ENCODE measurements at places on chromosomes 11 and 22.

DNA sequence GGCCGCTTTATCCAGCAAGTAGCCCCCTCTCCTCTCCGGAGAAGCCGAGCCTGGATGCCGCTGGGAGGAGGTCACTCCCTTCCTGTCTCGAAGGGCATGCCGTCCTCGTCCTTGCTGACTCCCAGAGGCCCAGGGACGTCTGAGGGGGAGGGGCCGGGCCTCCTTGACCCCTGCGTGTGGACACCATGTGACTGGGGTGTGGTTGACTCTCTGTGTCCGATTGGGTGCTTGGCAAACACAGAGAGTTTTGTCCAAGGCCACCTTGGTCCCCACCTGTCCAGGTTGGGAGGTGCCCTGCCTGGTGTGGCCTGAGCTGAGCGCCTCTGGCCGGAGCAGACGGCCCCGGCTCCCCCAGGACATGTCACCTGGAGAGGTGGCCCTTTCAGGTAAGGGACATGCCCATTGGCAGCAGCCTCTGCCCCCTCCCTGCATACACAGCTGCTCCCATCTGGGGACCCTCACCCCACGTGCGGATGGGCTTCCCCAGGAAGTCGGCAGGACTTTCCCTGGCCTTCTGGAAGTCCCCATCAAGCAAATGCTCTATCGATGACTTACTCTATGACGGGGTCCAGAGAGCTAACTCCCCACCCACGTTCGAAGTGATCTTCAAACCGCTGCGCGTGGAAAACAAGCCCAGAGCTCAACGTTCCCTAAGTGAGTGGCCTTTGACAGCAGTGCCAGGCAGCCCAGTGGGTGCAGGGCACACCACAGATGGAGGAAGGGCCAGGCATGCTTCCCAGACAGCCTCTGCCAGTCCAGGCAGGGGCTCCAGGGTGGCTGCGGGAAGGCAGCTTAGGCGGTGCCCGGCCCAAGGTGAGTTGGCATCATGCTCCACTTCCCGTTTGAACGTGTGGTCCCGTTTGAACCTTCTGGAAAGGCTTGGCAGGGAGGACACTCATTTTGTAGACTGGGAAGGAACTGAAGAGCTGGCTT, at the start of gene SMIM38:
SMIM38 (plus strand) TSS at position 634 of the 933 bp plus-strand sequence. CDS start 1,912 bp downstream, outside the sequence.
- peak; percentile 61 for DNase-seq

DNA sequence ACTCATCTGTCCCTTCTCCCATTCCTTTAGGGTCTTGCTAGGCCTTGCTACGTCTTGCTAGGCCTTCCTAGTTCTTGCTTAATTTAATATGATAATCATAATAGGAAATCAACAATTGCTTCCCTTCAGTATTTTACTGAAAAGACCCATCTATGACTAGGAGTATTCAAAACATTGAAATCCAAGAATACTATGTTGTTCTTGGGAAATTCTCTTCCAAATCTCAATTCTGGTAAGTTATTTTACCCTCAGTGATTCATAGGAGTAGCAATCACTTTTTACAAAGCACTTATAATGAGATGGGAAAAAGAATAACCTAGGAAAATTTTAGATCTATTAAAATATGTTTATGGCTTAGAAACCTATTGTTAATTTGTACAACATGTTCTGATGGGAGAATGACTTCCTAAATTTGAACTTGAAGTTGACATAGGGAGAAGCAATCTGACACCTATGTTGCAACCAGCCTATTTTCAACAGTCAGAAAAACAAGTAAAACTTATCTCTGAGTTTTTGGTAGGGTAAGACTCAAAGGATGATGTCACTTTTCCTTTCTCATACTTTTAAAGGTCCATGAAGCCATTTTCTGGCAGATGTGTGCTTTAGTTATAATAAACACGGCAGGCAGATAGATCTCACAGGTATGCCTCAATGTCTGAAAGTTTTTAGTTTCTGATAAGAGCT, 29.5 kb upstream of the HIPK3 start:
- peak; percentile 76 for DNase-seq

DNA sequence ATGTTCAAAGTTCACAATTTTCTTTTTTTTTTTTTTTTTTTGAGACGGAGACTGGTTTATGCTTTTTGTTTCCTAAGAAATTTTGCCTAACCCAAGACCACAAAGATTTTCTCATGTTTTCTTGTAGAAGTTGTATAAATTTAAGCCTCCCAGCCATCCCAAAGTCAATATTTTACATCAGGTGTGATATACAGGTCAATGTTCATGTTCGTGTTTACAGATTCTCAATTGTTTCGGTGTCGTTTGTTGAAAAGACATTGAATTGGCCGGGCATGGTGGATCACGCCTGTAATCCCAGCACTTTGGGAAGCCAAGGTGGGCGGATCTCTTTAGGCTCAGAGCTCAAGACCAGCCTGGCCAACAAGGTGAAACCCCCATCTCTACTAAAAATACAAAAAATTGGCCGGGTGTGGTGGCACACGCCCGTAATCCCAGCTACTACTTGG, 15.4 kb downstream of the FRMD8 start:
- no peak for DNase-seq

DNA sequence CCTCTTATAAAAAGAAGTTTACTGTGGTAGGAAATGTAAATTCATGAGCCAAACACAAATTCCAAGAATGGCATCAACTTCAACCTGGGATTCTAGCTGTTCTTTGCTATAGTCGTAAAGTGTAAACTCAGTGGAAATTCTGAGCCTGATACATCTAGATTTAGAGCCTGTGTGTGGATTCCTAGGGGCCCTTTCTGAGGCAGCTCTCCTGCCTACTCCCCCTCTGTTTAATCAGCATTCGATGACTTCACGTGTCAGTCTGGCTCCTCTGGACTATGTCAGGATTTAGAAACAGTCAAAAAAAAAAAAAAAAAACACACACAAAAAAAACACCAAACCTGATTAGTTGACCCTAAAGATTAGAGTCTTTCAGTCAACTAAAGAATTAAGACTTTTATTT, 93.1 kb upstream of the SC5D start:
- no peak for DNase-seq

GRCh38 chr11:71484248-71485062, 31.5 kb downstream of the NADSYN1 start:
- DNase-seq, result no peak

DNA sequence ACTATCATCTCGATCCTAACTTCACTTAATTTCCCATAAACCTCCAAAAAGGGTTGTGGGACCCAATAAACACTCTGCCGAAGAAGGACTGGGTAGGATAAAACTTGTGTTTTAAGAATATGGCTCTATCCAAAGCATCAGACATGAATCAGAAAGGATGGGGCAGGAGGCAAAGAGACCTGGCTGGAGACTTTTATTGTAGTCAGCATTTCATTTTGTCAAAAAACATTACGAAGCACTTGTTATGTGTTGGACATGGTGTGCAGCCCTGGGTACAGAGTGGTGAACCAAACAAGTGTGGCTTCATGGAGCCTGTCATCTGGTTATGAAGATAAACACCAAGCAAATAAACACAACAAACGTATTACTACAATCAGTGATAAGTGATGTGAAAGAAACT, 17.3 kb downstream of the IL10RA start:
- DNase-seq, result no peak

- peak; percentile 65 for DNase-seq
Observed at GRCh38 chr11:59415111-59415510, 11.1 kb downstream of the OR5A2 start.

- peak; percentile 41 for DNase-seq
Observed at GRCh38 chr11:65851083-65851579, 6.8 kb downstream of the CFL1 start.

- DNase-seq, result peak; percentile 73
Observed at GRCh38 chr22:30272781-30273601, 6.3 kb upstream of the OSM start.

GRCh38 chr11:65425971-65426838, 3.6 kb downstream of the NEAT1 start:
- DNase-seq, result peak; percentile 77

DNA sequence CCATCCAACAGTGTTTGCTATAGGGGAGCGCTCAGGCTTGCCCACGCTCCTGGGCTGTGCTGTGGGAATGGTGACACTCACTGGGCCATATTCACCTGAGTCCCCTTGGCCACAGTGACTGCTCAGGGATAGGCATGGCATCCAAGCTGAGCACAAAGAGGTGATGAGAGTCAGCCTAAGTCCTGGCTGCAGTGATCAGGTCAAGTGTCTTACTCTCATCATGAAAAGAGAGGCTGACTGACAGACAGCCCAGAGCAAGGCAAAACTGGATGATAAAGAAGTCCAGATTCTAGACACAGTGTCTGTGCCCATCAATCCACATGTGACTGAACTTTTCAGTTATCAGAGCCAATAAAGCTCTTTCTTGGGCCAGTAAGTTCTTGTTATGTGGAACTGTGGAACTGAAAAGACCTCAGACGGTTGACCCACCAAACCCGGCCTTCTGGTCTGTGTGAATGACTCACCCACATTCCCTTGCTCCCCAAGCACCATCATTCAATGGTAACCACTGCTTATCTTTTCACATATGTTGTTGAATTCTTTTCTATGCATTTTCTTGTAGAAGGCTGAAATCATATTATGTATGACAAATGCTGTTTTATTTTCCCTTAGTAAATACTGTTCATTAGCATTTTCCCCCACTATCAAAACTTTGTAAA, 43.2 kb upstream of the YPEL1 start:
- no peak for DNase-seq

GRCh38 chr11:47394050-47394321, 14.4 kb upstream of the SLC39A13 start:
- peak; percentile 44 for DNase-seq

DNA sequence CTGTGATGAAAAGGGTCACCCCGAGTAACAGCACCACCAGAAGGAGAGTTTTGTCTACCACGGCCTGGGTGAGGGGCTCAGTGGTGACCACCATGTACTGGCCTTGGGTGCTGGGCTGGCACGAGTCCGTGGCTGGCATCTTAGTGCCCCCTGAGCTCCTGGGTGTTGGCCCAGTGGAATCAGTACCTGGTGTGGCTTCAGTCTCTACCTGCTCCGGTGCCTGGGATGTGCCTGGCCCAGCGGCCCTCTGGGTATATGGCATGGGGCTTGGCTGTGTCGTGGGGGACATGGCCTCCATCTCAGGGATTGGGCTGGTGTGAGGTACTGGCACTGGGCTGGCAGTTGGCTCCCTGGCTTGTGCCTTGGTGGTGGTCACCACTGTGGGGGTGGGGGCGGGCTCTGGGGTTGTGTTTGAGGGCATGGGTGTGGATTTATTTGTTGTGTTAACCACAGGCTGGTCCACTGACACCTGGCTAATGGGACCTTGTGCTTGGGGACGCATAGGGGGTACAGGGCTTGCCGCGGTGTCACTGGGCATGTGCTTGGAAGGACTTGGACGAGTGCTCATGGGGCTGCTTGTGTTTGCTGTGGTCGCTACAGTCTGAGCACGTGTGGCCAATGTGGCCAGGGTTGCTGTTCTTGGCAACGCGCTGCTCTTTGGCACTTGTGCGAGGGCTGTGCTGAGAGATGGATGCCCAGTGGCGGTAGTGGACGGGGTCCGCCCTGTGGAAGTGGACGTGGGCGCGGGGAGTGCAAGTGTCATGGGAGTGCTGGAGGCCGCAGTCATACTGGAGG, 9.8 kb downstream of the C11orf24 start:
- DNase-seq, result no peak

- DNase-seq, result no peak
Observed at GRCh38 chr11:40132912-40133311, 1326.5 kb downstream of the LRRC4C start.

GRCh38 chr11:64067230-64067993, 31.7 kb downstream of the FLRT1 start:
- no peak for DNase-seq

- no peak for DNase-seq
Observed at GRCh38 chr22:41582694-41583093, 6.9 kb downstream of the PMM1 start.

DNA sequence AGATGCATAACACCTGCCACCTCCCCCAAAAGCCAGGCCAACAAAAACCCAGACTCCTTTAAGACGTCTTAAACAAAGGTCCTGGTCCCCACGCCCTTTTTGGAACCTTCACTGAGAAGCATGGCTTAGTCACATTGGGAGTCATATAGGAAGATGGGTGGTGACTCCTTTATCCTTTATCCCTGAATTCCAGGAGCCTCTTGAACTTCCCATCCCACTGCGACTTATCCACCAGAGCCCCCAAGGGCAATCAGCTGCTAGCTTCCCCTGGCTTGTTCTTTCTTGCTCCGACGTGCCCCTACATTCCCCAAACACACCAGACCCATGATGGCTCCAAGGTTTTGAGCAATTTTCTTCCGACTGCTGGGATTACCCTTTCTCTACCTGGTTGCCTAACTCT, 567.0 kb upstream of the CADM1 start:
- no peak for DNase-seq
